AML-193 (cell line): ENCODE measurements at places on chromosomes 6 and 20.

GRCh38 chr6:41798901-41799558, 11.5 kb downstream of the TOMM6 start:
- no peak for DNase-seq

- no peak for DNase-seq
These were observed 9.4 kb upstream of the FRMD1 start for GRCh38 chr6:168088161-168089053.

GRCh38 chr6:147108259-147108910, 95.8 kb upstream of the STXBP5 start:
- DNase-seq: no peak

DNA sequence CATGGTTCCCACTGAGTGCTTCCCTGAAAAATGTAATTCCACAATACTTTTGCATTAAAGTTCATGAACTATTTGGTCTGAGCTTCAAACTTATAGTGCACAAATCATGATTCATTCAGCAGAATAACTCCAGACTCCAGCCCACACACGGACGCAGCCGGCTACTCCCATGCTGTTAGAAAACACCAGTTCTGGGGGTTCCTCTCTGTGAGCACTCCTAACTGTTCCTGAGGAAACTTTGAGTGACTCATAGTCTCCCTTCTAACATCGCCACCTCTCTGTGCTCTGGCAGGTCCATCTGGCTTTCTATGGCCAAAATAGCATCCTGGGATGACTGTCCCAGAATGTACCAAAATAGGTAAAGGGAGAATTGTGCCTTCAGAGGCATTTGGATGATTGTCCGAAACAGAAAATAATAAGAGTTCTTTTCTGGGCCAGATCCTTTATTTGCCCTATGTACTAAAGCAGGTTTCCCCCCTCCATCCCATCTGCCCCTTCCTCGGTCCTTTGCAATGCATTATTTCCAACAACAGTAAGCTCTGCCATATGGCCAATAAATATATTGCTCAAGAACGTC, 32.3 kb upstream of the LY86 start:
- no peak for DNase-seq

- DNase-seq: peak; percentile 33
These were observed 5.3 kb downstream of the MMP9 start for GRCh38 chr20:46013829-46014516.

DNA sequence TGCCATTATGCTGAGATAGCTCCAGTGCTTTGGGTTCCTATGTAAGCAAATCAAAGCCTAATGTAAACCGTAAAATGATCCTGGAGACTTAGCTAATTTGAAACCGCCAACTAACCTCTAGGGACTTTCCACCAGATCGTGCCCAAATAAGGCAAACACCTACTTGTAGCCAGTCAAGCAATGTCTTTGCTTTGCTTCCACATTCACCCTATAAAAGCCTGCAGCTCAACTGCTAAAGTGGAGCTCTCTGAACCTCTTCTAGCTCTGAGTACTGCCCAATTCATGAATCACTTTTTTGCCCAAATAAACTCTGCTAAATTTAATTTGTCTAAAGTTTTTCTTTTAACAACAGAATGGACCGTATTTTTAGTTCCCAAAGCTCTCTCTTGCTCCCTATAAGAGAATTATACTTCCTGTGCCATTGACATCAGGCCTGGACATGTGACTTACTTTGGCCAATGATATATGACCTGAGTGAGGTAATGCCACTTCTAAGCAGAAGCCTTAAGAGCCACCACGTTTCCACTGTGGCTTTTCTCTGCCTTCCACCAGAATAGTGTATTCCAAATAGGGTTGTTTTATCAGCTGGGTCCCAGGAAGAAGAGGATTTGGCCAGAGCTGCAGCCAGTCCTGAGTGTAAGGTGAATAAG, 34.8 kb upstream of the PSMF1 start:
- DNase-seq: no peak

DNA sequence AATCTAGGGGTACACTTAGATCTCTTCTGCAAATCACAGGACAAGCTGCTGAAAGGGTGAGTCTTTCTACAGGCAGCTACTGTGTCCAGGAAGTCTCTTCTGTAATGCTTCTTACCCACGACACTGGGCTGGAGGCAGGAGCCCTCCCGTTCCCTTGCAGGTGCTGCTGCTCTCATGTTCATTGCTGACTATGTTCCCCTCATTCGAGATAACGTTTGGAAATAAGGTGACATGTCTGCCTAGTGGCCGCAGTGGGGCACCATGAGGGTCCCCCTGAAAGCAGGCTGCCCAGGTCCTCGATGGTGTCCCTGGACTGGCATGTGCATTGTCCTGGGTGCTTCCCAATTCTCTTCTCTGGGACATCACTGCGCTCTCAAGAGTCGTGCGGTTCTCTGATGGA, 74.7 kb downstream of the SYNJ2 start:
- no peak for DNase-seq

- peak; percentile 71 for DNase-seq
These were observed 74.6 kb upstream of the CEP85L start for GRCh38 chr6:118725944-118726343.

DNA sequence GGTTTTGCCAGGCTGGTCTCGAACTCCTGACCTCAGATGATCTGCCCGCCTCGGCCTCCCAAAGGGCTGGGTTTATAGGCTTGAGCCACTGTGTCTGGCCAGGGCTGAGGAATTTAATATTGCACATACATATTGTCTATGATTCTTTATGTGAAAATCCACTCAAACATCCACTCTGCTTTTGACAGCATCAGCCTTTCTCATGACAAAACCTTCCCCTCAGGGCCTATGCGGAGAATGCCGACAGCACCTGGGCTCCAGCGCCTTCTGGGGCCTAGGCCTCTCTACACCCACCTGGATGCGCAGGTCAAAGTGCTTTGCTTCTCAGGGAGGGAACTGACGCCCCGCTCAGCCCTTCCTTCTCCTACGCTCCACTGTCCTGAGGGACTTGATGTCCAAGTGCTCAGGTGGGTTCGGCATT, 5.4 kb downstream of the RAMACL start:
- no peak for DNase-seq
